ENCODE measurements at places on chromosomes 12 and 14. TPM values are rescaled to one million over a fixed set of nuclear protein-coding genes. Genes with fewer than 3 reads are reported as not detected.
A peak's percentile ranks its signal among the peaks of the same experiment; 100 is the strongest.

DNA sequence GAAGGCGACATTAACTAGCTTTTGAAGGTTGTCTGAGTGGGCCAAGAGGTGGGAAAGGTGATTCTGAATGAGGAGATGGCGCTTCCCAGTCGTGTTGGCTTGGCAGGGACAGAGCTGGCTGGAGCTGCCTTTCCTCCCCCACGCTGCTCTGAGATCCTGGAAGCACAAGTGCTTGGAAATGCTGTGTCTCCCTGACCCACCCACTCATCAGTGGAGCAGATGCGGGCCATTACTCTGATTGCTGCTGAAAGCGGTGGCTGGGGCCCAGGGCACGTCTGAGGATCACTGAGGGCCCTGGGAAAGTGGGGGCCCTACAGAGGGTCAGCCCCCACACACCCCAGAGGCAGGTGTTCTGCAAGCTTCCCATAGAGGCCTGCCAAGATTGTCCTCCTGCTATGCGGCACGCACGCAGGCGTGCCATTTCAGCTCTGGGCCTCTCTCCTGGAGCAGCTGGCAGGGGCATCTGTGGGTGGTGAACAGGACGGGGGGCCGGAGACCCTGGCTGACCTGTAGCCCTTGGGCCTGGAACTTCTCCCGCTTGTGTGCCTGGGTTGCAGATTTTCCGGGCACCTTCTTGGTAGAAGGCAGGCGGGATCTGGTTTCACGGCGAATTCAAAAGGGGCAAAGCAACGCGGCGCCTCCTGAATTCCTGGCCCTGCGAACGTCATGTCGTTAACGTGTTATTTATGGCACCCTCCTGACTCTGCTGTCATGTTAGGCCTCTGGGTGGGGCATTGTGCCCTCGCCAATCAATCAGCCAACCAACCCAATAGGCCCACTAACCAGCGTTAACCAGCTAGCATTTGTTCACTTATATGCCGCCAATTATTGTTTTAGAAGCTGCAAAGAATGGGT is 133.8 kb upstream of the TBX3 start:
- no peaks in the 10 kb centered on the region for H3K36me3 ChIP-seq
- no peak overlapping the region for H3K4me3 ChIP-seq
- H3K4me1 ChIP-seq, result peaks cover 2% of the 10 kb centered on the region
- H3K27ac ChIP-seq, result no peak overlapping the region
- H3K27me3 ChIP-seq, result no peaks in the 10 kb centered on the region

GRCh38 chr12:14920475-14921126 is 17.7 kb downstream of the ERP27 start:
- no peak overlapping the region for H3K27ac ChIP-seq
- DNase-seq, result no peak
- no peaks in the 10 kb centered on the region for H3K4me1 ChIP-seq
- no peak overlapping the region for H3K4me3 ChIP-seq
- no peaks in the 10 kb centered on the region for H3K27me3 ChIP-seq
- H3K36me3 ChIP-seq, result no peaks in the 10 kb centered on the region

- H3K27ac ChIP-seq, result no peak overlapping the region
- H3K36me3 ChIP-seq, result peaks cover 38% of the 10 kb centered on the region
- no peak overlapping the region for H3K4me3 ChIP-seq
- H3K4me1 ChIP-seq, result 0 out of 2 replicates have a peak, but pooled peaks cover 2% of the 10 kb centered on the region
- peak; percentile 65 for DNase-seq
- no peaks in the 10 kb centered on the region for H3K27me3 ChIP-seq
Measured at GRCh38 chr14:73173092-73173735, 36.9 kb downstream of the PSEN1 start.

Gene SLC25A21
- 0.90 TPM for total RNA-seq

Data from IMR-90 (cell line).